ENCODE measurements at places on chromosomes 11 and 22. TPM values are rescaled to one million over a fixed set of nuclear protein-coding genes. Genes with fewer than 3 reads are reported as not detected.

The FGF3 gene
- polyA plus RNA-seq: not detected

The ZNRD2 gene
- polyA plus RNA-seq: 60.2 TPM

The PHOX2A gene
- polyA plus RNA-seq: not detected

The SOX6 gene
- polyA plus RNA-seq: 0.97 TPM

The RPS6KA4 gene
- polyA plus RNA-seq: 62.1 TPM

The C11orf65 gene
- 0.20 TPM for polyA plus RNA-seq

The TCN2 gene
- 5.8 TPM for polyA plus RNA-seq

The CSKMT gene
- 2.9 TPM for polyA plus RNA-seq

DNA sequence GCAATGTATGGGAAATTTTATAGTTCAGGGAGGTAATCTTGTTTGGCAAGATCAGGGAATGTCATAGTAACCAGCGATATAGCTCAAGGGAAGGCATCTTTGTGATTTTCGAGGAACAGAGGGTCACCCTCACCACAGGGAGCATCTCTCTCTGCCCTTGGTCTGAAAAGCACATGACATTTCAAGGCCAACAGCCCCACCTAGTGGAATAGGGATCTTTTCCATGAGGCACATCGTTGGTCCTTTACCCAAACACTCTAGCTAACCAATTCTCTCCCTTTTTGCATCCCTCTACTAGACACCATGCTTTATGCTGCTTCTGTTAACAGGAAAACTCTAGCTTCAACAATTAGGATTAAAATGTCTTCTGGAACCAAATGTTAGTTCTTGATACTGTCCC lies 179.0 kb downstream of the GRM5 start:
- peak; percentile 51 for DNase-seq

GRCh38 chr22:49415151-49415951 lies 412.3 kb downstream of the BRD1 start:
- DNase-seq: no peak

DNA sequence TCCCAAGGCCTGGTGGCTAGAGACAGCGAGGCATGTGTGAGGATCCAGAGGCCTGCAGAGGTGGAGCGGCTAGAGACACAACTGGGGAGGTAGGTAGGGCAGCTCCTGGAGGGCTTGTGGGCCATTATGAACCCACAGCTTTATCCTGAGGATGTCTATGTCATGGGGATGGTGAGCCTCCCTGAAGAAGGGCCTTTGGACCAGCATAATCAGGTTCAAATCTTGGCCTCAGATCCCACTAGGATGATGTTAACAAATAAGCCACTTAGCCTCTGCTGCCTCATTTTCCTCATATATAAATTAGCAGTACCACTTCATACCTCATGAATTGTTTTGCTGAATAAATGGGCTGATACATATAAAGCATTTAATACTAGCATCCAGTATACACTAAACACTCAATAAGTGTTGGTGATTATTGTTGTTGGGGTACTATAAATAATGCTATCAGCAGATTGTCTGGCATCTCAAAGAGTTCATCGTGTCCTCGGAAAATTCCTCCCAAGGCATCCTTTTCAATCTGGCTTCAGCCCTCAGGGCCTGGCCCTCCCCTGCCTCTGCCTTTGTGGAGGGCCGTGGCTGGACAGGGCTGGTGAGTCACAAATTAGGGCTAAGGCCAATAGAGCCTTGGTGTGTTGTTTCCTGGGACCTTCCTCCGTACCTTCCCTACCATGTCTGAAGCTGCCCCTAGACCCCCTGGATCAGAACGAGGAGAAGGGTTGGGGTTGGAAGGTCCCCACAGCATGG lies 30.9 kb upstream of the LRRC32 start:
- DNase-seq: no peak

DNA sequence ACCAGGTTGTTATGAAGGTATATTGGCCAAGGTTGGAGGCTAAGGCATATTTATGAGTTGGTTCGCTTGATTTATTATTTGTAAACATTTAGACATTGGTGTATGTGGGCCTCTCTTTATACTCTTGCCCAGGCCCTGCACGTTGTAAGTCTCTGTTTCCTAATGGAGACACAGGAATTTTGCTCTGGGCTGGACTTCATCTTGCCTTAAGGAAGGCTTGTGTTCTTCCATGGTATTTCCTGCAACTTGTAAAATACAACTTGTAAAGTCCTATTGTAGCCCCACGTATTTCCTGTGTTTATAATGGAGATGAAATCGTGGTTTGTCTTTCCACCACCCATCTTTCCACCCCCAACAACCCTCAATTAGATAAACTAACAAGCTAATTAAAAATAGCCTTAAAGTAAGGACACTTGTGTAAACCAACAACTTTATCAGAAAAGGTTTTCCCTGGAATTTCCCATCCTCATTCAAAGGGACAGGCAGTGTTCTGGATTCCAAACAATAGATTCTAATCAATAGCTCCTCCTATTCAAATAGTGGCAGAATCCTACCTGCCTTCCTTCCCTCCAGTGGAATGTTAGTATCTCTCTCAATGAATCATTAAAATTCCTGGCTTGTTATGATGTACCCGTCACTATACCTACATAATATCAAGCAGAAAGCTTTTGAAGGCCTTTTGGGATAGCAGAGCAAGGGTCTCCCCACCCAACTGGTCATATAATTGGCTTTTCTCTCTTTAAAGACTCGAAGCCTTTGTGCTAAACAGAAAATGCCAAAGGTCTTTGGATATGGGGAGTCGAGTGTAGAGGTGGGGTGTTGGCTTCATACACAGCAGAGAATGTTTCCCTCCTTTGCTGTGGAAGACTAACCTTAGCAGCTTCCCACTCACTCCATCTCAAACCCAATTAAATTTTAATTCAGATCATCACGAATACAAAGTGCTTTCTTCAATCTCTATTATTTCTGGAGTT lies 77.1 kb downstream of the UBASH3B start:
- DNase-seq: no peak

DNA sequence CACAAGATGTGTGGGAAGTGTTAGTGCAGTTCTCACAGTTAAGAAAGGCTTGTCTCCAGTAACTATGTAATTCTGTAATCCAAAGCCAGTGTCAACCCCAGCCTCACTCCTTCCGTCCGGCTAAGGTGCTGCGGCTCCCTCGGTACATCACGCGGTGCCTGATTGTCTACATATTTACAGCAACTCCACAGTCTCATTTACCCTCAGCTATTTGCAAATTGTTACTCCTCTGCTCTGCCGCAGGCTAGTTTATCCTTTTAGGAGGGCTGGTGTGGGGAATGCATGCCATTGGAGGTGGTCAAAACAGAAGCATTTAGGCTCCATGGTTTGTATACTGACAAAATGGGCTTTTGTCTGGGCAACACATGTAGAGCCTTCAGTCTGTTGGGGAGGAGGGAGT lies 358.3 kb downstream of the METTL15 start:
- no peak for DNase-seq

- peak; percentile 63 for DNase-seq
These were observed 405.7 kb downstream of the BUD13 start for GRCh38 chr11:116366980-116367645.

- DNase-seq: no peak
These were observed 91.7 kb downstream of the TENM4 start for GRCh38 chr11:79348976-79349682.

GRCh38 chr11:10762185-10762584 lies 11.1 kb downstream of the CTR9 start:
- no peak for DNase-seq

- peak; percentile 41 for DNase-seq
These were observed 36.4 kb downstream of the RAB30 start for GRCh38 chr11:83035070-83035854.

DNA sequence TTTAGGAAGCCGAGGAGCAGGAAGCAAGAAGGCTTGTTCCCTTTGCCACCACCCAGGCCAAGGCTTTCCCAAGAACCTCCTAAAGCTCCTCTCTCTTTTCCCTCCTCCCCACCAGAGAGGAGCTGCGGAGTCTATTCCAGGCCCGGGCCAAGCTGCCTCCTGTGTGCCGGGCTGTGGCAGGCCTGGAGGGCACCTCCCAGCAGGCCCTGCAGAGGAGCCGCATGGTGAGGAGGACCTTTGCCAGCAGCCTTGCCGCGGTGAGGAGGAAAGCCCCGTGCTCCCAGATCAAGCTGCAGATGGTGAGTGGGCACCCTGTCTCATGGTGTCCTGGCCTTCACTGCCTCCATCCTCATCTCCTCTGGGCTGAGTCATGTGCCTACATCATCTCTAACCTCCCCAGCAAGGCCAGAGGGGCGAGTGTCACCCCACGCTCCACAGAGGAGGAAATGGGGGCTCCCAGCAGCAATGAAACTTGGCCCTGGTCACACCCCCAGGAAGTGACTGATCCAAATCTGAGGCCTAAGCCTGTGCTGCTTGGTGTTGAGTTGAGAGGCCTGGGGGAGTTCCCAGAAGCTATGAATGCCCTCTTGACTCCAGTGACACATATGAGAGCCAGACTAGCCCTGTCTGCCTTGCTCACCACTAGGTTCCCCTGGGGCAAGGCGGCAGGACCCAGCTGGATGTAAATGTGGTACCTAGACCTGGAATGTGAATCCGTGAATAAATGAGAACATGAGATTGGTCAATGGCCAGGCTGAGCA lies 104.2 kb downstream of the MYO18B start:
- peak; percentile 55 for DNase-seq

DNA sequence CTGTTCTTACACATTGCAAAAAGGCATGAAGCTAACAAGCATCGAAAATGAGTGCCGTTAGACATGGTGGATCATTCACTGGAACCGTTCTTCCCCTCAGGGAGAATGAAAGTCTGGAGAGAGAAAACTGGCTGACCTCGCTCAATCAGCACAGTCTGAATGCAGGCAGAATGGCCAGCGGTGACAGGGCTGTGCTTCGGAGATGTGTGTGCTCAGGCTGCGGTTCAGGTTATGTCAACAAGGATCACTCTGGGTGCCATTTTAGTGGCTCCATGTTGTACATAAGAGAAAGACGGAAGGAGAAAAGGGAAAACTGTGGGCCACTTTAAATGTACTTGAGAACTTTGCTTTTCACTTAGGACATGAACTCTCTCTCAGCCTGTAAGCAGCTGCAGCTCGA lies 749.8 kb upstream of the ARHGAP42 start:
- no peak for DNase-seq

- peak; percentile 39 for DNase-seq
These were observed 39.3 kb upstream of the CELSR1 start for GRCh38 chr22:46576556-46577367.
